ENCODE measurements at places on chromosomes 6 and 20.

DNA sequence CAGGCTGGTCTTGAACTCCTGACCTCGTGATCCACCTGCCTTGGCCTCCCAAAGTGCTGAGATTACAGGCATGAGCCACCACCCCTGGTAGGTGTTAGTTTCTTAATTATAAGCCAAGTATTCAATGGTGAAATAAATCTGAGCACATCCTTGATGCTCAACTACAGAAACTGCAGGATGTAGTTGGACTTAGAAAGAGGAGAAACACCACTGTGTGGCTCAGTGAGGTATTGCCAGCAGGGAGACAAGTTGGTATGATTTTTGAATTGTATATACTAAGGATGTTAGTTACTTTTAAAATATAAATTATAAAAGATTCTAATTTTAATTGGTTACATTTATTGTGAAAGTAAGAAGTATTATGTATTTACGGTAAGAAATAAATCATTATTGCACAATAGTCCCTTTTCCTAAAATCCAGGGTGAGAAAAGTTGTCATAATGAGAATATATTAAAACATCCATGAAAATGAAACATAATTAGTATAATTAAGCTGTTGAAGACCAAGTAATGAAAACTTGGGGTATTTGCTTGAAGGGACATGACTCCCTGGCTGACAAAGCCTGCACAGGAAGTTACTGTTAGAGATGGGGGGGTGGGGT is 17.6 kb downstream of the SLC18B1 start:
- DNase-seq = no peak

DNA sequence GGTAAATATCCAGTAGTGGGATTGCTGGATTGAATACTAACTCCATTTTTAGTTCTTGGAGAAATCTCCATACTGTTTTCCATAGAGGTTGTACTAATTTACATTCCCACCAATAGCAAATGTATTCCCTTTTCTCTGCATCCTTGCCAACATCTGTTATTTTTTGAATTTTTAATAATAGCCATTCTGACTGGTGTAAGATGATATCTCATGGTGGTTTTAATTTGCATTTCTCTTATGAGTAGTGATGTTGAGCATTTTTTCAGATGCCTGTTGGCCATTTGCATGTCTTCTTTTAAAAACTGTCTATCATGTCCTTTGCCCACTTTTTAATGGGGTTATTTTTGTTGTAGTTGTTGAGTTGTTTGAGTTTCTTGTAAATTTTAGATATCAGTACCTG is 253.2 kb downstream of the HAO1 start:
- DNase-seq = no peak

GRCh38 chr6:10351791-10352190 is 63.1 kb downstream of the TFAP2A start:
- no peak for DNase-seq

- no peak for DNase-seq
These were observed 93.2 kb downstream of the FOXO3 start for GRCh38 chr6:108653949-108654348.

GRCh38 chr20:50169329-50169823 is 15.9 kb upstream of the PEDS1 start:
- peak; percentile 18 for DNase-seq

DNA sequence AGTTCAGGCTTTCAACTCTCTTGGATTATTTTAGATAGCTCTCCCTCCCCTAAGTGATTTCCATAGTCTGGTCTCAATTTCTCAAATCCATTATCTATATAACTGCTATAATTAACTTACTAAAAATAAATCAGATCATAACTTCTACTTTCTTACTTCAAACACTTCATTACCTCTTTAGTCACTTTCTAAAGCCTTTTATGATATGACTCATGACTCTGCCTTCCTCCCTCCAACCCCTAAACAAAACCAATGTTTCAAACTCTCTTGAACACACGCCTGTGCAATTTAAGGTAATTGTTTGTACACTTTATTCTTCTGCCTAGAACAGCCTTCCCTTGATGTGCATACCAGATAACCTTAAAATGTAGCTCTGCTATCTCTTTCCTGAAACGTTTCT is 100.5 kb downstream of the LMBRD1 start:
- DNase-seq = no peak

DNA sequence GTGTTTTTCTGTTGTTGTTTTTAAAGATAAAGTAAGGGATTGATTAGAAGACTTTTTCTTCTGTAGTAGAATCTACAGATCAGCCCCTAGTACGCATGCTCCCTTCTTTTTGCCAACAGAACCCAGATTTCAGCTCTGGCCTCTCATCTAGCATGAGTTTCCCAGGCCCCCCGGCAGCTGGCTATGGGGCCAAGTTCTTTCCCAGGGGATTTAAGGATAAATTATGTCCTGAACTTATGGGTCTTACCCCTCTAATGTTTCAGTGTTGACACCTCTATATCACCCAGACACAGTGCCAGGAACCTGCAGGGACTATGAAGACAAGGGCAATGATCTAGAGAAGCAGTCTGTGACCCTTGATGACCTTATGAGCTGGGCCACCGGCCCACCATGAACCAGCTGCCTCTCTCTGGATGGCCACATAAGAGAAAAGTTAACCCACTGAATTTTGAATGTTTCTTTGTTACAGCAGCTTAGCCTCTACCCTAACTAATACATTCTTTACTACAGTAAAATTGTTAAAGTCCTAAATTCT is 150.5 kb downstream of the UNC5CL start:
- DNase-seq = no peak

GRCh38 chr6:35587167-35587566 is 74.5 kb upstream of the TULP1 start:
- DNase-seq = no peak

DNA sequence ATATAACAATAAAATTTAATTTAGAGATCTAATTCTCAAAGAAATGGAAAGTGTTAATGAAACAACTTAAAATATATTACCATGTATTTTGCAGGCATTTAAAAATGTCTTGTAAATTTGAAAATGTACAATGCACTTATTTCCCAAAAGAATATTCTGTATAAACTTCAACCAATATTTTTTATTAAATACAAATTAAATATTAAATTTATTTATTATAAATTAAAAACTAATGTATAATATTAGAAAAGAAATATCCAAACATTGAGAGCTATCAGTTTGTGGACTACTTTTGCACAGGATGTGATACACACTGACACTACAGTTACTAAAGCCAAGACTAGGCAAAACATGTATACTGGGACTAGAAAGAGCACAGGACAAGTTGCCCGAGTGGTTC is 707.0 kb upstream of the NRSN1 start:
- no peak for DNase-seq

- DNase-seq = no peak
These were observed 43.3 kb upstream of the EDN1 start for GRCh38 chr6:12246900-12247299.

GRCh38 chr6:34508425-34508824 is 42.5 kb downstream of the PACSIN1 start:
- no peak for DNase-seq
